Prostate gland (tissue), 2 donors: ENCODE measurements at places on chromosomes 7 and 10. TPM values are rescaled to one million over a fixed set of nuclear protein-coding genes. Genes with fewer than 3 reads are reported as not detected.

The DIP2C gene
- 12.3 TPM for total RNA-seq

The ZNF511 gene
- total RNA-seq: 57.6 TPM

The DOCK1 gene
- total RNA-seq: 56.0 TPM

The GRM3 gene
- not detected for total RNA-seq

The SFTPA1 gene
- total RNA-seq: not detected

The COL13A1 gene
- total RNA-seq: 3.0 TPM
